ENCODE measurements at places on chromosomes 5 and 9. TPM values are rescaled to one million over a fixed set of nuclear protein-coding genes. Genes with fewer than 3 reads are reported as not detected.

Gene ZNF483
- total RNA-seq = 45.7 TPM

Gene PLCXD3
- 9.1 TPM for total RNA-seq

Gene TMEFF1
- total RNA-seq = 58.5 TPM

Gene OLFML2A
- total RNA-seq = 1.6 TPM

Gene SV2C
- 1.9 TPM for total RNA-seq
